Pons (tissue), 1 donor: ENCODE measurements at places on chromosomes 6 and 20.

GRCh38 chr6:15086348-15087158 lies 159.3 kb upstream of the JARID2 start:
- no peak for DNase-seq

DNA sequence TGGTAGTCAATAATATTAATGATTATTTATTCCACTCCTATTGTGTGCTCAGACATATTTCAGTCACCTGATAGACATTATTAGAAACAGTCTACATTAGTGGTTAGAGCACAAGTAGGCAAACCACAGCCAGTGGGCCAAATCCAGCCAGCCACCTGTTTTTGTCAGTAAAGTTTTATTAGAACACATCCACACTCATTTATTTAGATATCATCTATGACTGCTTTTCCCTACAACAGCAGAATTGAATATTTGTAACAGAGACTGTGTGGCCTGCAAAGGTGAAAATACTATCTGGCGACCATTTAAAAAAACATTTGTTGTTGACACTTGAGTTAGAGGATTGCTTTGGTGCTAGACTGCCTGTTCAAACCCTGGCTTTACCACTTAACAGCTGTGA lies 220.0 kb upstream of the ZFP64 start:
- DNase-seq, result no peak

GRCh38 chr6:44158770-44159228 lies at the start of gene CAPN11:
Gene CAPN11 (plus strand): TSS chr6:44158820. CDS start chr6:44158849, 29 bp downstream.
- DNase-seq, result no peak

DNA sequence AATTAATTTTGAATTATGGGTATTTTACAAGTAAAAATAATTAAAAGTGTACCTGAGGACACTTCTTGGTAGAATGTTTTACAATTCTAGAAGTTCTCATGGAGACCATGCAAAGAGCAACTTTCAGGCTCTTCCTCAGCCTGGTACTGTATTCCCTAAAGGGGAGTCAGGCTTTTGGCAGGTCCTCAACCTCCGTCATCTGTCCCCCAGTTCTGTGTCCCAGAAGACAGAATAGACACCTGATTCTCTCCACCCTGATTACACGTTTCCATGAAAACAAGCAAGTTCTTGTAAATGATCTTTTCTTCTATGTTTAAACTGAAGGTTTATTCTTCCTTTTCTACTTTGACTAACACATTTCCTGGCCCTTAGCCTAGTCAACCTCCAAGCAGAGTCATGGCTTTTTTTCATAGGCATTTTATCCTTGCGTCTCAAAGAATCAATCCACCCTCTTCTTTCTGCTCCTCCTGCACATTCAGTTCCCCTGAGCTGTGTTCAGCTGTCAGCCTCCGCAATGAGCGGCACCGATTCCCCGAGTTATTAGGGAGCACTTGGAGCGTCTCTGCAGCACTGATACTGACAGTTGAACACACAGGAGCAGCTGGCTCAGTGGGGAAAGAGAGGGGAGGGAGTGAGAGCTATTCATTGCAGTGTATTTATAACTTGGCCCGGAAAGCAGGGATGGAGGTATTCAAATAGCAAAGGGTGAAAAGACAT lies 1082.4 kb upstream of the MAP3K7 start:
- DNase-seq, result peak; percentile 48

DNA sequence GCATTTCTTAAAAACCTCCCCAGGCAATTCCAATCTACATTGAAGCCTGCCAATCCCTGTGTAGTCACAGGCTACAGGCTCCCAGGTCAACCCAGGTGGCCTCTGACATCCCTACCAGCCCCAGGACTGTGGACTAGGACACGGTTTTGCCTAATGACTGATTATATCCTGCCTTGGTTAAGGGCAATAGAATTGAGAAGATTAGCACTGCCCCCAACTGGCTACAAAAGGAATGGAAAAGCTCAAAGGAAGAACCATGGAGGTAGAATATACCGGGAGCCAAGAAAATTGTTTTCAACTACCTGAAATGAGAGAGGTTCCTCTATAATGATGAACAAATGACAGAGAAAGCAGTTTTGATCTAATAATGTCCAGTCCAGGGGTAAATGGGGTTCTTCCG lies 421.1 kb upstream of the AGPAT4 start:
- DNase-seq, result peak; percentile 32

DNA sequence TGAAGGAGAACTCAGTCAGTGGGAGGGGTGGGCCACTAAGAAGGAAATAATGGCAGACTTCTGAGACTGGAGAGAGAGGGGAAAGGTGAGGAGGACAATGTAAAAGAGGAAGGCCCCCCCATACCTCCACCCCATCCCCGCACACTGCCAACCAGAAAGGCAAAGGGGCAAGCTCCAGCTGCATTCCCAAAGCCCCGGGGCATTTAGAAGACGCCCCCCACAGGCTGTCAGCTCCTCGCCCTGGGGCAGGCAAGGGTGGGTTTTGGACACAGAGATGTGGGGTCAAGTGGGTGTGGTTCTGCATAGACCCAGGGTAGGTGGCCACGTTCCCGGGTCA lies 20.8 kb upstream of the SLC22A7 start:
- DNase-seq, result no peak

GRCh38 chr20:53870426-53871315 lies 199.7 kb downstream of the BCAS1 start:
- no peak for DNase-seq

GRCh38 chr6:168374541-168375071 lies 55.0 kb upstream of the DACT2 start:
- no peak for DNase-seq
